ENCODE measurements at places on chromosomes 1 and 21.

DNA sequence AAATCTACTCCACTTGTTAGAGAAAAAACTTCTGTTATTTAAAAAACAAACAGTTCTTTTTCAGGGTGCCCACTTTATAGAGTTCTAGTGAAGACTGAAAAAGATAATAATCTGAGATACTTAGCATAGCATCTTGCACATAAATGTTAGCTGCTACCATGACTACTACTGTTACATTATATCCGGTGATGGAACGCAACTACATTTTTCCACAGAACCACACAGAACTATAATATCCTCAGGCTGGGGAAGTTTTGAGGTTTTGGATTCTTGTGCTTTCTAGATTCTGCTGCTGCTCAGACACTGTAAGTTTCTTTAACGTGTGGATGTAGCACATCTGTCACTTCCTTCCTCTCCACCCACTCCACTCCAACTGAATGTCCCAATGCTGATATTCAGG, 110.3 kb downstream of the PTPN14 start:
- DNase-seq = no peak

GRCh38 chr21:44932408-44933181, 7.2 kb upstream of the SLX9 start:
- no peak for DNase-seq

DNA sequence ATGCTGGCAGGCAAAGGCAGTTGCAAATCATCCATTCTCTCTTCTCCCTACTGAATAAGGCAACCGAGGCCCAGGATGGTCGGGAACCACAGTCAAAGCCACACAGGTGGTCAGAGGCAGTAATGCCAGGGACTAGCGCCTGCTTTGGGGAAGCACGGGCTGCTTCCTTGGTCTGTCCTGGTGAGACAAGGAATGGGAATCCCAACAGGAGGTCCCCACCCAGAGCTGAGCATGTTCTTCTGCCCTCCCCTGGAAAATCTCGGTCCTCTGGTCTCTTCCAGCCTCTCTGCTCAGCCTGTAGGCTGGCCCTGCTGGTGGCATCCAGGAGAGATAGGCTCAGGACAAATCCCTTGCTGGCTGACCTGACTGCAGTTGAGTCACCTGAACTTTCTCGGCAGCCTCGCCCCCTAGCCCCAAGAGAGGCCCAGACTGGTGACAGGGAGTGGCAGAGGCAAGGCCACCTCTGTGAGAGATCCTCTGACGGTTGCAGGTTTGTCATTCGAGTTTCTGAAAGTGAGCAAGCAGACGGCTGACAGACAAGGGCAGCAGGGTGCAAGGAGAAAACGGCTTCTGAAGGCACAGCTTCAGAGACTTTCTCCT, 5.8 kb downstream of the OLIG1 start:
- DNase-seq = no peak

DNA sequence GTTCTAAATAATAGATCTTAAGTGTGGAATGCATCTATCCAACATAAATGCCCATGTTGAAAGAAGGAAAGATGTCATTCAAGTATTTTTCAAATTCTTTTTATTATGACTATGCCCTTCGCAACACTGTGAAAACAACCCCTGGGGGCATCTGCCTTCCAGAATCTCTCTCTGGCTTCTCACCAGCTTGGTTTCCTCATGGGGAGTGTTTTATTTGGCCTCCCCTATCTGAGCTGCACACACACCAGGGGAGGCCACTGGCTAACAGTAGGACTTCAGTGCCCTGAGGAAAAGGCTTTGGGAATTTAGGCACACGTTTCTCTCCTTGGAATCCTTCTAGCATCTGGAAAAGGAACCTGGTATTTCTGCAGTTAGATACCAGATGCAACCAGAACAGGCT, 130.6 kb downstream of the EDEM3 start:
- no peak for DNase-seq

- DNase-seq = no peak
Measured at GRCh38 chr1:230104395-230105244, 37.6 kb downstream of the GALNT2 start.

- DNase-seq = no peak
Measured at GRCh38 chr1:193113258-193113991, 8.2 kb upstream of the GLRX2 start.

DNA sequence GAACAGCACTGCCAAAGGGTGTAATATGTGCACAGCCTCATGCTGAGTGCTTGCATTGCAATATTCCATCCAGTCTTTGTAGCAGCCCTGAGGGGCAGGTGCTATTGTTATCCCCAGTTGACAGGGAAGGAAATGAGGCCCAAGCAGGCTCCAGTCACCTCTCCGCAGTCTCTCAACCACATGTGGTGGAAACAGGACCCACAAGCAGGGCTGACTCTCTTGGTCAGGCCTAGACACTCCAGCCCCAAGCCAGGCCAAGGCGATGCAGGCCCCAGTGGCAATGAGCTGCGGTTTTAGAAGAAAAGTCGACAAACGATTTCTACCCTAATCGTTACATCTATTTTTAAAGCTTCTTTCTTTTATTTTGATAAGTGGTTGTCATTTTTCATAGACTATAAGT, 52.6 kb upstream of the GADD45A start:
- DNase-seq = no peak
